Ascending aorta (tissue), 2 donors: ENCODE measurements at places on chromosomes 2 and 18.
A peak's percentile ranks its signal among the peaks of the same experiment; 100 is the strongest.

- no peaks in the 10 kb centered on the region for H3K27me3 ChIP-seq
- no peak overlapping the region for H3K27ac ChIP-seq
- no peak for DNase-seq
- no peak overlapping the region for H3K4me3 ChIP-seq
Observed at GRCh38 chr2:100252811-100253698, 69.2 kb downstream of the LONRF2 start.

GRCh38 chr2:100283724-100284501 lies 38.4 kb downstream of the LONRF2 start:
- no peak for DNase-seq
- no peak overlapping the region for H3K4me3 ChIP-seq
- no peak overlapping the region for H3K27ac ChIP-seq
- no peaks in the 10 kb centered on the region for H3K27me3 ChIP-seq

- no peak overlapping the region for H3K27ac ChIP-seq
- no peaks in the 10 kb centered on the region for H3K36me3 ChIP-seq
- no peak overlapping the region for H3K4me3 ChIP-seq
- no peak for DNase-seq
Observed at GRCh38 chr2:215612786-215613185, 176.9 kb upstream of the FN1 start.

DNA sequence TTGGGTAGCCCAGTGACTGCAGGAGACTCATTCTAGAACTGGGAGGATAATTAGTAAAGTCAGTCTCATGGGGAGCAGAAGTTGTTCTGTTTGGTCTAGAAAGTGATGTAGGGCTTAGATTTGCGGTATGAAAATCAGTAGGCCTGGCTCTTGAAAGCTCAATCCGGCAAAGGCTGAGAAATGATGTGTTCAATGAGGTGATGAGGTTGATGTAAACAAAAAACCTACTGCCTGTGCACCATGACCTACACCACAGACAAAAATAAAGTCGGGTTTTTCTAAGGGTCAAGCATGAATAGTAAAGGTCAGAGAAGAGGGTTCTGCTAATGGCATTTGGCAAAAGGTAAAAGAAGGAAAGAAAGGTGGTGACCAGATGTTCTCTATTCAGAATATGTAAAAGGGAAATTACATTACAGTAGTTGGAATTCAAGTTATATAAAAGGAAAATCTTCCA lies 80.8 kb upstream of the COL5A2 start:
- H3K27ac ChIP-seq, result no peak overlapping the region
- no peak overlapping the region for H3K4me3 ChIP-seq
- no peaks in the 10 kb centered on the region for H3K27me3 ChIP-seq

GRCh38 chr18:70195852-70196434 lies 9.5 kb downstream of the RTTN start:
- no peaks in the 10 kb centered on the region for H3K4me1 ChIP-seq
- no peak for DNase-seq
- H3K4me3 ChIP-seq, result no peak overlapping the region
- no peaks in the 10 kb centered on the region for H3K27me3 ChIP-seq
- no peak overlapping the region for H3K27ac ChIP-seq
- H3K36me3 ChIP-seq, result peaks cover 20% of the 10 kb centered on the region

- no peak overlapping the region for H3K4me3 ChIP-seq
- H3K27ac ChIP-seq, result no peak overlapping the region
- H3K27me3 ChIP-seq, result no peaks in the 10 kb centered on the region
- peaks cover 3% of the 10 kb centered on the region for H3K36me3 ChIP-seq
- H3K4me1 ChIP-seq, result no peaks in the 10 kb centered on the region
Observed at GRCh38 chr2:239168575-239168974, 232.2 kb downstream of the HDAC4 start.

DNA sequence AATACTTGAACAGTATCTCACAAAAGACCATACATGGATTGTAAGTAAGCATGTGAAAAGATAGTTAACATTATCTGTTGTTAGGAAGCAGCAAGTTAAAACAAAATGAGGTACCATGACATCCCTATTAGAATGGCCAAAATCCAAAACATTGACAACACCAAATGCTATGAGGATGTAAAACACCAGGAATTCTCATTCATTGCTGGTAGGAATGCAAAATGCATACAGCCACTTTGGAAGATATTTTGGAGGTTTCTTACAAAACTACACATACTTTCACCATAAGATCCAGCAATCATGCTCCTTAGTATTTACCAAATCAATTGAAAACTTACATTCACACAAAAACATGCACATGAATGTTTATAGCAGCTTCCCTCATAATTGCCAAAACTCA lies 30.9 kb upstream of the ICOS start:
- no peak for DNase-seq
- H3K36me3 ChIP-seq, result no peaks in the 10 kb centered on the region
- peaks cover 7% of the 10 kb centered on the region for H3K4me1 ChIP-seq

GRCh38 chr2:223300326-223300725 lies 248.3 kb downstream of the KCNE4 start:
- H3K27me3 ChIP-seq, result no peaks in the 10 kb centered on the region
- H3K4me1 ChIP-seq, result no peaks in the 10 kb centered on the region
- H3K36me3 ChIP-seq, result no peaks in the 10 kb centered on the region
- no peak for DNase-seq

DNA sequence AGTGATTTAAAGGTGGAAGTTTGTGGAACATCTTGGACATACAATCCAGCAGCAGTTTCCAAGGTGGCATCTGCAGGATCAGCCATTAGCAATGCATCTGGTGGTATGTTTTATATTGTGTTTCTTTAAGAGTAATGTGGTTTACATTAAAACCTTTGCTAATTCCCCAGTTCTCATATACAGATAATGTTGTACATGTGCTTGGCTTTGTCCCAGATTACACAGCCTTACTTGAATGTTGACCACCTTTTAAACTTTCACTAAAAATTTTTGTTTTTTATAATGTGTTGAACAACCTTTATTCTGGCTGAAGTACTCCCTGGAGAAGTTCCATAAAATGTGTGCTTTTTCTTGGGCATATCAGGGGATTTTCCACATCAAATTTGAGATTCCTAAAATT lies 57.5 kb downstream of the MIB1 start:
- peaks cover 7% of the 10 kb centered on the region for H3K4me1 ChIP-seq
- no peak for DNase-seq
- H3K27me3 ChIP-seq, result no peaks in the 10 kb centered on the region

GRCh38 chr2:66069937-66070720 lies 364.8 kb upstream of the MEIS1 start:
- H3K36me3 ChIP-seq, result no peaks in the 10 kb centered on the region
- H3K4me1 ChIP-seq, result no peaks in the 10 kb centered on the region
- no peaks in the 10 kb centered on the region for H3K27me3 ChIP-seq

- H3K27ac ChIP-seq, result no peak overlapping the region
- no peaks in the 10 kb centered on the region for H3K4me1 ChIP-seq
- H3K36me3 ChIP-seq, result peaks cover 32% of the 10 kb centered on the region
- DNase-seq, result no peak
- no peak overlapping the region for H3K4me3 ChIP-seq
- H3K27me3 ChIP-seq, result no peaks in the 10 kb centered on the region
Observed at GRCh38 chr2:96806468-96807126, 9.5 kb upstream of the CNNM3 start.

- H3K27me3 ChIP-seq, result no peaks in the 10 kb centered on the region
- no peaks in the 10 kb centered on the region for H3K4me1 ChIP-seq
- H3K36me3 ChIP-seq, result no peaks in the 10 kb centered on the region
- DNase-seq, result no peak
Observed at GRCh38 chr2:149169656-149170055, 131.2 kb downstream of the LYPD6B start.

DNA sequence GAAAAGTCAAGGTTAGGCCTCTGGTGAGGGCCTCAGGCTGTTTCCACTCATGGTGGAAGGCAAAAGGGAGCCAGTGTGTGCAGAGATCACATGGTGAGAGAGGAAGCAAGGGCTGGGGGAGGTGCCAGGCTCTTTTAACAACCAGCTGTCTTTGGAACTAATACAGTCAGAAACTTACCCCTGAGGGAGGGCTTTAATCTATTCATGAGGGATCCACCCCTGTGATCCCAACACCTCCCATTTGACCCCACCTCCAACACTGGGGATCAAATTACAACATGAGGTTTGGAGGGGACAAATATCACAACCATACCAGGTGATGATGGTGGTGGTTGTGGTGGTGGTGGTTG lies 10.9 kb downstream of the POLI start:
- H3K36me3 ChIP-seq, result peaks cover 31% of the 10 kb centered on the region
- no peaks in the 10 kb centered on the region for H3K4me1 ChIP-seq
- H3K4me3 ChIP-seq, result no peak overlapping the region
- DNase-seq, result no peak

DNA sequence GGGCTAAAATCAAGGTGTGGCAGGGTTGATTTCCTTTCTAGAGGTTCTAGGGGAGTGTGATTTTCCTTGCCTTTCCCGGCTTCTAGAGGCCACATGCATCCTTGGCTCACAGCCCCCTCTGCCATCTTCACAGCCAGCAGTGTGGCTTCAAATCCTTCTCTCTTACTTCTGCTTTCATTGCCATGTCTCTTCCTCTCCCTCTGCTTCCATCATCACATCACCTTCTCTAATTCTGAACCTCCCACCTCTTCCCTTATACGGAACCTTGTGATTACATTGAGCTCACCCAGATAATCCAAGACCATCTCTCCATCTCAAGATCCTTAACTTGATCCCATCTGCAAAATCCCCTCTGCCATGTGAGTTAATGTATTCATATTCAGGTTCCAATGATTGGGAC lies 56.2 kb upstream of the RMDN2 start:
- H3K27ac ChIP-seq, result no peak overlapping the region
- no peaks in the 10 kb centered on the region for H3K4me1 ChIP-seq
- no peaks in the 10 kb centered on the region for H3K36me3 ChIP-seq
- H3K4me3 ChIP-seq, result no peak overlapping the region
- DNase-seq, result no peak

DNA sequence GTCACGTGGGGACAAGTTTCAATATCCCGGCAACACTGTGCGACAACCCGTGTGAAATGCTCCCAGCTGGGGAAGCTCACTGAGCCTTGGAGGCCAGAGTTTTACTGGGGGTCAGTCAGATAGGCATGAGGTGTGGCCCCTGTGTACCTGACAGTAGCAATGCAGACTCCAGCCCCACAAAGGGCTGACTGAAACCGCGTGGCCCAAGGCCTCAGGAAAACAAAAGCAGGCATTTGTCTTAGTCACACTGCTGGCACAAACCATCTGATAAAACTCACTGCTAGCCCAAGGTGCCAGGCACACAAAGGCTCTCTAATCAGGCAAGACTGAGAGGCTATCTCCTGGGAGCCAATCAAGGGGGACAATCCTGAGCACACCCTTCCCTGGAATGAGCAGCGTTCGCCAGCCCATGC lies 786.6 kb upstream of the RAB6C start:
- H3K36me3 ChIP-seq, result no peaks in the 10 kb centered on the region
- no peak overlapping the region for H3K27ac ChIP-seq
- H3K4me3 ChIP-seq, result no peak overlapping the region
- DNase-seq, result no peak
- H3K4me1 ChIP-seq, result no peaks in the 10 kb centered on the region

DNA sequence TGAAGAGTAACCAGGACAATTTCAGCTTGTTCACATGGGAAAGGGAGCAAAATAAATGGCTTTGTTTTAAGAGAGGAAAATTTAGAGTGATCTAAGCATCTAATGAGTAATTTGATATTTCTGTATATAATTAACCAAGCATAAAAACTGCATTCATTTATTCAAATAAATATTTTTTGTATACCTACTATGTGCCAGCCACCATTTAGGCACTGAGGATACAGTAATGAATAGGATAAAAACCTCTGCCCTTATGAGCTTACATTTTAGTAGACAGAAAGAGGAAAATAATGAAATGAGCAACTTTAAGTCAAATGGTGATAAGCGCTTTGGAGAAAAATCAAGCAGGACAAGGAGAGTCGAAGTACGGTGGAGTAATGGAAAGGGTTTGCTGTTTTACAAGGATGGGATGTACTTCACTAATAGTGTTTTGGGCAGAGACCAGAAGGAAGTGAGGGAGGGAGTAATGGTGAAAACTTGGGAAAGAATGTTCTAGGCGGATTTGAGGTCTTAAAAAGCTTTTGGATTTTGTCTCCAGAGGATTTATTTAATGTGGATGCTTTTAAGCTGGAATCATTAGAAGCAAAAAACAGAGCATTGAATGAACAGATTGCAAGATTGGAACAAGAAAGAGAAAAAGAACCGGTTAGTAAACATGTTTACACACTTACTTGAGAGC lies 17.4 kb downstream of the NDC80 start:
- no peaks in the 10 kb centered on the region for H3K4me1 ChIP-seq
- H3K4me3 ChIP-seq, result no peak overlapping the region
- no peaks in the 10 kb centered on the region for H3K36me3 ChIP-seq

GRCh38 chr2:236673823-236674185 lies 104.2 kb downstream of the ACKR3 start:
- no peaks in the 10 kb centered on the region for H3K27me3 ChIP-seq
- peaks cover 23% of the 10 kb centered on the region for H3K4me1 ChIP-seq
- peak; percentile 54 for DNase-seq
- H3K27ac ChIP-seq, result peak overlapping the region; percentile 26
- no peak overlapping the region for H3K4me3 ChIP-seq
- no peaks in the 10 kb centered on the region for H3K36me3 ChIP-seq

- H3K27ac ChIP-seq, result no peak overlapping the region
- no peak overlapping the region for H3K4me3 ChIP-seq
- no peaks in the 10 kb centered on the region for H3K27me3 ChIP-seq
- H3K4me1 ChIP-seq, result no peaks in the 10 kb centered on the region
Observed at GRCh38 chr2:75556679-75557366, 3.9 kb downstream of the EVA1A start.

DNA sequence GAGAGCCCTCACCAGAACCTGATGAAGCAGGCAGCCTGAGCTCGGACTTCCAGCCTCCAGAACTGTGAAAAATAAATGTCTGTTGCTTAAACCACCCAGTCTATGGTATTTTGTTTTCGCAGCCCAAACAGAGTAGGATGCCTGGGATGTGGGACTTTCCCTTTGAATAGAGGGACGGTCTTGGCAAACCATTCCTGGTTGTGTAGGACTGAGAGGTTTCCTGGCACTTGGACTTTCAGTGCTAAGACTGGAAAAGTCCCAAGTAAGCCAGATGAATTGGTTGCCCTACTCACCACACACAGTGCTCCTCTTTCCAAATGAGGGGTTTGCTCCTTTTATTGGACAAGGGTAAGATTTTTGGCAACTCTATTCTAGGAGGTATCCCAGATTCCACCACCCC lies 46.8 kb upstream of the ACMSD start:
- no peak overlapping the region for H3K4me3 ChIP-seq
- DNase-seq, result no peak
- no peaks in the 10 kb centered on the region for H3K27me3 ChIP-seq
- H3K36me3 ChIP-seq, result no peaks in the 10 kb centered on the region
- no peaks in the 10 kb centered on the region for H3K4me1 ChIP-seq

DNA sequence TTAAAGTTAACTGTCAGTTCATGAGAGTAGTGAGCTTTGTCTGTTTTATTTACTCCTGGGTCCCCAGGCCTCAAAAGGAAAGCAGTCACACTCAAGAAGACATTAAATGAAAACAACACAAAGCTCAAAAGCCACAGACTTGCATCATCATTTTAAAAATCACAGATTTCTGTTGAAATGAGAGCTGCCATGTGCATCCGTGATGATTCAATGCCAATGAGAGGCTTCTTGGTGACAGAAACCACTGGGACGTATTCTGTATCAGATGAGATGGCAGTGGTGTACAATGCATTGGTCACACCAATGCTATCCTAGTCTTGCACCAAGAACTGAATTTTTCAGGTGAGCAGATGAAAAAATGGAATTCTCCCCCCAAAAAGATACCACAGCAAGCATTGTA lies 204.8 kb downstream of the ANAPC1 start:
- no peak for DNase-seq
- no peak overlapping the region for H3K4me3 ChIP-seq

- no peaks in the 10 kb centered on the region for H3K36me3 ChIP-seq
- no peak for DNase-seq
- H3K4me1 ChIP-seq, result no peaks in the 10 kb centered on the region
- H3K27ac ChIP-seq, result no peak overlapping the region
- H3K27me3 ChIP-seq, result no peaks in the 10 kb centered on the region
- no peak overlapping the region for H3K4me3 ChIP-seq
Observed at GRCh38 chr2:135997380-135997779, 12.0 kb upstream of the DARS1 start.
